ENCODE measurements at places on chromosomes 4 and X. TPM values are rescaled to one million over a fixed set of nuclear protein-coding genes. Genes with fewer than 3 reads are reported as not detected.

GRCh38 chrX:15598026-15598425, 2.7 kb downstream of the ACE2 start:
- no peaks in the 10 kb centered on the region for H3K27me3 ChIP-seq
- no peaks in the 10 kb centered on the region for H3K4me1 ChIP-seq
- H3K36me3 ChIP-seq, result no peaks in the 10 kb centered on the region
- H3K4me3 ChIP-seq, result no peak overlapping the region

GRCh38 chrX:10198254-10198653, 41.5 kb downstream of the CLCN4 start:
- H3K4me3 ChIP-seq, result no peak overlapping the region
- no peak overlapping the region for H3K27ac ChIP-seq
- no peaks in the 10 kb centered on the region for H3K4me1 ChIP-seq
- no peaks in the 10 kb centered on the region for H3K36me3 ChIP-seq
- no peaks in the 10 kb centered on the region for H3K27me3 ChIP-seq
- DNase-seq, result no peak

Gene RPS6KA6
- total RNA-seq, result not detected

- peaks cover 13% of the 10 kb centered on the region for H3K4me1 ChIP-seq
- no peak overlapping the region for H3K27ac ChIP-seq
- no peaks in the 10 kb centered on the region for H3K36me3 ChIP-seq
These were observed 51.5 kb upstream of the GPR78 start for GRCh38 chr4:8528713-8529112.

Gene ARMCX1
- 0.15 TPM for total RNA-seq

DNA sequence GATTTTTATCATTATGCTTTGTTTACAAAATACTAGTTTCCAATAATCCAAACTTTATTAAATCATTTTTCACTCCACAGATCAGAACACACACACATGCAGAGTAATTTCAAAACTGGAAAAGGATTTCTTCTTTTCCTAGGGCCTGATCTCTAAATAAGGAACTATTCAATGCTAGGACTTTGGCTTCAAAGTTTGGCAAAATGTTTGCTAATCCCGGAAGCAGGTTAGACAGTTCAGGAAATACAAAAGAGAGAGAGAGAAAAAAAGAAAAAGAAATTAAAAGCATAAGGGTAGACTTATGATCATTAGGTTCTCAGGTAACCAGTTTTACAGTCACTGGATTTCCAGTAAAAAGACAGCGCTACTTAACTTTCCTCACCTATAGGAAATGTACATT, 211.0 kb downstream of the DCLK2 start:
- H3K4me1 ChIP-seq, result no peaks in the 10 kb centered on the region
- H3K27me3 ChIP-seq, result no peaks in the 10 kb centered on the region
- H3K36me3 ChIP-seq, result no peaks in the 10 kb centered on the region
- no peak for DNase-seq
- no peak overlapping the region for H3K27ac ChIP-seq

GRCh38 chr4:155304375-155304774, 72.4 kb downstream of the MAP9 start:
- H3K27me3 ChIP-seq, result no peaks in the 10 kb centered on the region
- H3K4me1 ChIP-seq, result no peaks in the 10 kb centered on the region
- no peak for DNase-seq
- H3K27ac ChIP-seq, result no peak overlapping the region
- no peak overlapping the region for H3K4me3 ChIP-seq

DNA sequence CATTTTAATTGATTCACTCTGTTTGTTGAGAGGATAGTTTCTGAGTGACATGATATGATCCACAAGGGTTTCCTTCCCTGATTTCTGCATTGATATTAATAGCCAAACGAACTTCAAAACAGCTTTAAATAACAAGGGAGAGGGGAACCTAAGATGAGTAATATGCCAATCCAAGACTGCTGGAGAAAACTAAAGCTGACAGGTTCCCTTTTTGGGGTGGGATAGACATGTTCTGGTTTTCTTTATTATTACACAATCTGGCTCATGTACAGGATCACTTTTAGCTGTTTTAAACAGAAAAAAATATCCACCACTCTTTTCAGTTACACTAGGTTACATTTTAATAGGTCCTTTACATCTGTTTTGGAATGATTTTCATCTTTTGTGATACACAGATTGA, 182.2 kb downstream of the AR start:
- no peak for DNase-seq
- H3K27me3 ChIP-seq, result no peaks in the 10 kb centered on the region
- no peak overlapping the region for H3K4me3 ChIP-seq

Gene TLR6
- total RNA-seq, result 4.8 TPM

Gene LGI2
- not detected for total RNA-seq

DNA sequence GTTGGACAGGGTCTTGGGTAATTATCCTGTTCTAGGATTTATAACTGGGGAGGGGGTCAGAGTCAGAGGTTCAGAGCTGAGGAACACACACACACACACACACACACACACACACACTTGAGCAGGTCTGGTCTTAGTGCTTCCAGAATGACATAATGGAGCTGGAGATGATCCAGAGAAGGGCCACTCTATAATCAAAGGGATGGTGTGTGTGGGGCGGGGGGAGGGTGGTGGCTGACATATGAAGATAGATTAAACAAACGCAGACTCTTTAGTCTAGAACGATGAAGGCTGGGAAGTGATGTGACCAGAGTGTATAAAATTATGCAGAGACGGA, 434 bp upstream of the TMEM255A start:
- no peaks in the 10 kb centered on the region for H3K27me3 ChIP-seq
- no peak overlapping the region for H3K4me3 ChIP-seq
- H3K27ac ChIP-seq, result no peak overlapping the region

DNA sequence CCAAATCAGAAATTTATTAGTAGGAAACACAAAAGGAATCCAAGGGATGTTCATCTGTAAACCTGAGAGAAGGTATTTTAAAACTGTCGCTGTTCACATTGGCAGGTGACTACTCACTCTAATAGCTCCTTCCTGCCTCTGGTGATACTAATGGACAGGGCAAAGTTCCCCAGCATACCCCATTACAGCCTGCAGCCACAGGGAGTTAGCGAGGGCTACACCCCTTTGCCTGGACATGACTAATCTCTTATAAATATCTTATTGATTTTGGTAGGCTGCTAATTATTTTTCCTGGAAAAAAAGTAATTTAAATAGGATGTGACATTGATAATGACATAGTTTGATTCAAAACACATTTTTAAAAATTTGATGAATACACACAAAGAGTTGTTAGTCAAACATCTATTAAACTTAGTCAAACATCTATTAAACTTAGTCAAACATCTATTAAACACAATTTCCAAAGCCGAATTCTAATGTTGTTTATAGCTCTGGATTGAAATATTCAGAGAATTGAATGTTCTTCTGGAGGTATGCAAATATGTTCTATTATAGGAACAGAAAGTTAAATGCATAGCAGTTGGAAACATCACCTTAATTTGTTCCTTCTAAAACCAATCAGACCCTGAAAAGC, 83.0 kb upstream of the CBR4 start:
- no peaks in the 10 kb centered on the region for H3K4me1 ChIP-seq
- H3K27me3 ChIP-seq, result no peaks in the 10 kb centered on the region
- H3K36me3 ChIP-seq, result peaks cover 10% of the 10 kb centered on the region
- no peak overlapping the region for H3K4me3 ChIP-seq
- no peak overlapping the region for H3K27ac ChIP-seq
- DNase-seq, result no peak

- H3K36me3 ChIP-seq, result no peaks in the 10 kb centered on the region
- H3K4me1 ChIP-seq, result peaks cover 63% of the 10 kb centered on the region
- peak overlapping the region; percentile 94 for H3K27ac ChIP-seq
- H3K27me3 ChIP-seq, result no peaks in the 10 kb centered on the region
- DNase-seq, result no peak
These were observed 157.4 kb downstream of the PALLD start for GRCh38 chr4:168654104-168654847.

DNA sequence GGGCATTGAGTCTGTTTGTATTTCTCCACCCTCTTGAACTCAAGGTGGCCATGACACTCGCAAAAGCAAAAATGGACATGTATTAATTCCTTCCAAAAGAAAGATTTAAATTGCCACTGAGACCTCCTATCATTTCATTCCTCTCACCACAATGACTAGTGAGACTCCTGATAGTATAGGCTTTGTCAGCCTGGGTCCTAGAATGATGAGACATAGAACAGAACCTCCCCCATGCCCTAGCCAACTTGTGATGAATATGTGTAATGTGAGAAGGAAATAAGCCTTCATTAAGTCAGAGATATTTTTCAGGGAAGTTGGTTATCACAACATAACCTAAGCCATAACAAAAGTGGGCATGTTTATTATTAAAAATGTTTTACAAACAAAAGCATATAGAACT, 62.5 kb downstream of the ASB9 start:
- no peak for DNase-seq
- no peaks in the 10 kb centered on the region for H3K36me3 ChIP-seq
- no peak overlapping the region for H3K27ac ChIP-seq

GRCh38 chrX:133922390-133922771, 63.0 kb downstream of the GPC3 start:
- no peak overlapping the region for H3K27ac ChIP-seq
- H3K4me1 ChIP-seq, result no peaks in the 10 kb centered on the region
- no peak for DNase-seq
- H3K36me3 ChIP-seq, result no peaks in the 10 kb centered on the region
- no peak overlapping the region for H3K4me3 ChIP-seq

- no peaks in the 10 kb centered on the region for H3K27me3 ChIP-seq
- H3K27ac ChIP-seq, result no peak overlapping the region
- DNase-seq, result no peak
These were observed 115.5 kb downstream of the FNIP2 start for GRCh38 chr4:158884280-158884679.

DNA sequence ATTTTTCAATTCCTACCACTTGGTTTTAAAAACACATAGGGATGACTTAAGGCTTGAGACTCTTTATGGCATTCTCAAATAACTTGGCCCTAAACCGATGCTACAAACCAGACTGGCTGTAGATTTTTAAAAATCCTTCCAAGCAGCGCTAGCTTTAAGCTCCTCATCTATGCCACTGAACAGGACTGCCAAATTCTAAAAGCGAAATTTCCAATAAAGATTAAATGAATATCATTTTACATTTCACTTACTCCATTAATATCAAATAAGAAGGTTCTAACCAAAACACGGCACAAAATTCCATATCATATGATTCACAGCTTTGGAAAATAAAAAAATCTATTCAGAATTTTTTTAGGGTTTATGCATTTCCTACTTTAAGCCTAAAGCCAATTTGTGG, 134.2 kb downstream of the FANCB start:
- no peaks in the 10 kb centered on the region for H3K27me3 ChIP-seq
- no peaks in the 10 kb centered on the region for H3K36me3 ChIP-seq
- H3K27ac ChIP-seq, result no peak overlapping the region
- no peak for DNase-seq
- no peak overlapping the region for H3K4me3 ChIP-seq
- no peaks in the 10 kb centered on the region for H3K4me1 ChIP-seq

- H3K27ac ChIP-seq, result no peak overlapping the region
These were observed 849.1 kb upstream of the SLIT2 start for GRCh38 chr4:19402581-19403065.

DNA sequence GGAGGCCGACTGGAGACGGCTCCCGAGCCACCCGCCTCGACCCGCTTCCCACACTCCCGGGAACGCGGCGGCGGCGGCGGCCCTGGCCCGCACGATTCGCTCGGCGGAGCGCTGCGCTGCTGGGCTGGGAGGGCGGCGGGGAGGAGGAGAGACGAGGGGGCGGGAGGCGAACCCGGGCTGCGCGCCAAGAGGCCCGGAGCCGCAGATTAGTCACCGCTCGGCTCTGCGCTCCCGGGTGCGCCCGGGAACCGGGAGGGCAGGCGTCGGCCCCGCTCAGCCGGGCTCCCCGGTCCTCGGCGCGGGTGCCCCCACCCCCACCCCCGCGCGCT, 11.2 kb upstream of the BCOR start:
- no peaks in the 10 kb centered on the region for H3K27me3 ChIP-seq
- H3K36me3 ChIP-seq, result no peaks in the 10 kb centered on the region
- DNase-seq, result no peak
- H3K4me3 ChIP-seq, result peak overlapping the region; percentile 62
- H3K27ac ChIP-seq, result peak overlapping the region; percentile 99

GRCh38 chr4:13386405-13387107, 97.6 kb downstream of the RAB28 start:
- H3K27me3 ChIP-seq, result no peaks in the 10 kb centered on the region
- no peaks in the 10 kb centered on the region for H3K36me3 ChIP-seq
- no peak for DNase-seq
- H3K4me3 ChIP-seq, result no peak overlapping the region

DNA sequence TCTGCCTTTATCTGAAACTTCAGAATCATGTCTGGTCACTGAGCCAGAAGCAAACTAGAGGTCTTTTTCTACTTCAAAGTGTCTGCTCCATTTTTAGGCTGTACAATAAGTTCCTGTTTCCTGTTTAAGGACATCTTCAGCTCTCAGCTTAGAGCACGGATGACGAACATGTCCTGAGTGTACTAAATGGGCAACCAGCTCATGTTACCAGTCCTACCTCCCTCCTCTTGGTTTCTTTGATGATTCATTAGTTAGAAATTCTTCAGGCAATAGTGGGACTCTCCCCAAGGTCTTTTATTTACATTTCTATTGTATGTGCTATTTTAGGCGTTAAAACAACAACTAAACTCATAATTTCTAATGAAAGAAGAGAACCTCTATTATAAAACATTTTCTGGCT, 58.0 kb downstream of the ENPEP start:
- H3K4me3 ChIP-seq, result peak overlapping the region; percentile 9
- H3K36me3 ChIP-seq, result no peaks in the 10 kb centered on the region
- no peak overlapping the region for H3K27ac ChIP-seq
- H3K27me3 ChIP-seq, result no peaks in the 10 kb centered on the region

GRCh38 chr4:152138451-152138850, 377.6 kb upstream of the GATB start:
- H3K4me3 ChIP-seq, result no peak overlapping the region
- H3K4me1 ChIP-seq, result no peaks in the 10 kb centered on the region
- H3K27me3 ChIP-seq, result no peaks in the 10 kb centered on the region

Gene AMMECR1
- total RNA-seq, result 9.2 TPM

DNA sequence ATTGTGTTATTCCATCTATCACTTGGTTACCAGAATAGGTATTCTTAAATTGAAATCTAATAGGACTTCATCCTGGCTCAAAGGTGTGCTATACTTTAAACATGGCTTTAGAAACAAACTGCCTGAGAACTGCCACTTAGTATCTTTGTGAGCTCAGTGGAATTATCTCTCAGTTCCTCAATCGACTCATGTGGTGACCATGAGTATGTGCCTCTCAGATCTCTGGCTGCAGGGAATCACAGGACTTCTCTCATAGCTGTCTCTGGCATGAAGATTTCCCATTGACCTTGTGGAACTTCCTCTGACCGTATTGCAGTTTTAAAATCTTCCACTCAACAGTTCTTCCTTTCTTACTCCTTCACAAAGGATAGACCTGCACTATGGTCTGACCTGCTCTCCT, 681.9 kb upstream of the BOD1L1 start:
- no peak for DNase-seq
- no peaks in the 10 kb centered on the region for H3K36me3 ChIP-seq

DNA sequence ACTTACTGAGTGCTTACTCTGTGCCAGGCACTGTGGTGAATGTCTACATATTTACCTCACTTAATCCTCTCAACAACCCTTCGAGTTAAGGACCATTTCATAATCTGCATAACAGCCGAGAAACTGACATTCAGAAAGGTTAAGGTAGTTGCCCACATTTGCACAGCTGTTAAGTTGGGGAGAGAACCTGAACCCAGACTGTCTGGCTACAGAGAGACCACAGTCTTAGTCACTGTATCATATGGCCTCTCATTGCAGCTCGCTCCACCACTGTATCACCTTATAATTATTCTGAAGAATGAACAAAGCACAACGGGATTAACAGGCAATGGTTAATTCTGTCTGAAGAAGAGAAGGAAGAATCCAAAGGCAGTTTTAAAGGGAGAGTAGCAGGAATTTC, 98.5 kb downstream of the ADGRA3 start:
- H3K36me3 ChIP-seq, result no peaks in the 10 kb centered on the region
- no peak overlapping the region for H3K27ac ChIP-seq
- no peak for DNase-seq
- no peak overlapping the region for H3K4me3 ChIP-seq
- no peaks in the 10 kb centered on the region for H3K27me3 ChIP-seq
- no peaks in the 10 kb centered on the region for H3K4me1 ChIP-seq

Gene PRKX
- total RNA-seq, result 26.7 TPM

Measured in HCT116 (cell line).